ENCODE measurements at places on chromosomes 13 and 19.

- no peak for DNase-seq
Measured at GRCh38 chr19:13869281-13869680, 7.7 kb upstream of the NANOS3 start.

GRCh38 chr13:79831556-79831955 lies 350.6 kb downstream of the NDFIP2 start:
- DNase-seq, result no peak

DNA sequence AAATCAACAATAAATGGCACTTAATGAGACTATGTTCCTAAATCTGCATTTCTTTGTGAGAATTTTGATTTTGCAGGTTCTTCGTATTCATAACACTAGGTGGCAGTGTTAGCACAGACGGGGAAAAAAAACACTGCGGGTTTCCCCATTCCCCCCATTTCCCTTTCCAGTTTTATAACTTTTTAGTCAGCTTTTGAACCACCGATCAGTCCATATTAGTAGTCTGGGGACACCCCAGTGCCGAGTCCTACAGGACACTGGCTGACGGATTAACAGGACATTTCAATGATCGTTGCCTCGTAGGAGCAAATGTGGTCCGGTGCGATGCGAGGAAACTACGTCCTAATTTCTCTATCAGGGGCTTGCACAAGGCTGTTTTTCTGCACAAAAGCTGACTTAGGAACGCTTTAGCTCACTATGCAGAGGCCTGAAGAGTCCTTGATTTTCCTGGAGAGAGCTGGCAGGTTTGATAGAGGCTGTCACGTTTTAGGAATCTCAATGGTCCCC lies 234.3 kb downstream of the LMO7 start:
- DNase-seq, result no peak

- no peak for DNase-seq
Measured at GRCh38 chr13:49740870-49741269, 49.6 kb upstream of the EBPL start.
